Right renal pelvis (tissue), 4 donors: ENCODE measurements at places on chromosomes 7 and 10. TPM values are rescaled to one million over a fixed set of nuclear protein-coding genes. Genes with fewer than 3 reads are reported as not detected.

GRCh38 chr7:39948375-39948955, 1.6 kb upstream of the CDK13 start:
- no peak for DNase-seq

- no peak for DNase-seq
Observed at GRCh38 chr10:117514971-117515370, 27.6 kb upstream of the EMX2 start.

The TAC1 gene
- polyA plus RNA-seq = 0.86 TPM

- no peak for DNase-seq
Observed at GRCh38 chr7:18064242-18064838, 36.7 kb upstream of the PRPS1L1 start.

The SLC18A2 gene
- polyA plus RNA-seq = 1.3 TPM

DNA sequence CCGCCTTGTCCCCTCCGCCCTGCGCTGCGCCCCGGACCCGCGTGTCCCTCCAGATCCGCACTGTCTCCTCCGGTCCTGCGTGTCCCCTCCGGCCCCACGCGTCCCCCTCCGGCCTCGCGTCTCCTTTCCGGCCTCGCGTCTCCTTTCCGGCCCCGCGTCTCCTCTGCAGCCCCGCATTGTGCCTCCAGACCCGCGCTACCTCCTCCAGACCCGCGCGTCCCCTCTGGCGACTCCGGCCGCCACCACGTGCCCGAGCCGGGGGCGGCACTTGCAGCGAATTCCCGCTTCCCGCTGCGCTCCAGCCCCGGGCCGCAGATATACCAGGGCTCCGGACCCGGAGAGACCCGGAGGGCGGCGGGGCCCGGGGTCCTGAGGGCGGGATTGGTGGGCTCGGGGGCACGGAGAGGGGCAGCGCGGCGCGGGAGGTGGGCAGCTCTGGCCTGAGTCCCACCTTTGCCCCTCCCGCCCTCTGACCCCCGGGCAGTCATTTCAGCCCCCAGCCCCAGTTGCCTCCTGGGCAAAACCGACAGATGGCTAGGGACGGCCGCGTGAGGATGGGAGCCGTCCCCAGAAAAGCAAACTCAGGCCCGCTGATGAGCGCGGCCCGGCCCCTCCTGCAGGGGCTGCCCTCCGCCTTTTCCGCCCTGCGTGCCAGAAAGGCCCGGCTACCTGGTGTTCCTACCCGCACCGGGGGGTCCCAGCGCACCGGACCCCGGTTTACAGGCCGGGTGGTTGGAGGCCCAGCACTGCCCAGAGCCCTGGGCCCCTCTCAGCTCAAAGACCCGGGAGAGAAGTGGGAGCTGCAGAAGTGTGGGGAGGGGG, 56.5 kb downstream of the RBM17 start:
- no peak for DNase-seq

DNA sequence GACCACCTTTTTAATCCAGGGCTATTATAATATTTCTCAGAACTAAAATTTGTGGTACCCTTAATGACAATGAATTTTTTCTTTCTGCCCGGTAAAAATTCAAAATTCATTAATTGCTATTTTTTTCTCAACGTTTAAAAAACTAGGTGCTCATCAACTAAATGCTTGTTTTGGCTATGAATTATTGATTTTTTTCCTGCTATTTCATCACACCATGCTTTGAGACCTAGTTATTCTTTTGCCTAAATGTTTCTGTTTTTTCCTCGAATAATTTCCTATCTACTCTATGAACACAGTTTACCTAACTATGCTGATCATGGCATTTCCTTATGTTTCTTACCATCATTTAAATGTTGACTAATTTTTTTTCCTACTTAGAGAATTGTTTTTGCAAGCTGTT, 5.6 kb upstream of the CD36 start:
- DNase-seq = no peak

DNA sequence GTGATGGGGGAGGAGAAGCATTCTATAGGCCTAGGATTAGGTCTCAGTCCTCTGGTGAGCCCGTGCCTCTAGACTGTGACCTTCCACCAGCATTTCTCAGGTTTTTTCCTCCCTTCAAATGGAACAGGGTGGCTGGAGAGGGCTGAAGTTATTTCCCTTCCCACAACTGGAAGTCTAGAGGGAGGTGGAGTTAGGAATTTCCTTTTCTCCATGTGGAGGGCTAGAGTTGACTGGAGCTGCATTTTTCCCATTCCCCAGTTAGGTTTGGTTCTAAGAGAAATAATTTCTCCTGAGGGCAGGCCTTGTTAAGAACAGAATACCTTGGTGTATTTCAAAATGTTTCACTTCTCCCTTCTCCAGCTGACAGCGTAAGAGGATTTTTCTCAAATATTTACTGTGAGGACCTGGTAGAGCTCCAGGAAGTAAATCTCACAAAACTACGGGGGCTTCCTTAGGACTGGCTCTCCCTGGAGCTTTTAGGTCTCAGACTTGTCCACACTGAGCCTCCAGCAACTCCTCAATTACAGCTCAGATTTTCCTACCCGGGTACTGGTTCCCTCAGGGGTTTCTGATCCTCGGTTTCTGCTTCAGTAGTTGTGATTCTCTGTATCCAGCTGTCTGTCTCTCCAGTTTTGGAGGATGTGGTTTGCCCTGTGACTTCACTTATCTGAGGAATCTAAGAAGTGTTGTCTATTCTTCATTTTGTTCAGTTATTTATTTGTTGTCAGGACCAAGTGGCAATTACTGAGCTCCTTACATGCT, 6.0 kb upstream of the REEP3 start:
- no peak for DNase-seq

The AEBP1 gene
- 55.4 TPM for polyA plus RNA-seq

The ADAM12 gene
- 17.9 TPM for polyA plus RNA-seq

GRCh38 chr7:101165075-101165957, at the start of gene VGF:
VGF (minus strand) TSS chr7:101165569; CDS start chr7:101164843, 726 bp downstream.
- DNase-seq = peak; percentile 79

DNA sequence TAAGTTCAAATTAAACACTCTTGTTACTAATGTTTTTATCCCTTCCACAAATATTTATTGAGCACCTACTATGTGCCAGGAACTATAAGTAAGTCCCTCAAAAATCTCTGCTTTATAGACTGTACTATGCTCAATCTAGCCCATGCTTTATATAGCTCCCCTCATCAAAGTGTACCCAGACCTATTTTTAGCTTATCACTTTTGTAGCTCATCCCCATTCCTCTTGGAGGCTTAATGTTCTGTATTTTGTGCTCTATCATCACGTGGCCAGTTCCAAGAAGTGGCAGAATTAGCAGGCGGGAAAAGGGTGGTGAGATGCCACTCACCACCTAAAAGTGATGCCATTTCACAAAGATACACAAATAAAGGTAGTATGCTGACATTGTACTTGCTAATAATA, 138.1 kb upstream of the BET1 start:
- DNase-seq = no peak

The MYH16 gene
- 0.06 TPM for polyA plus RNA-seq

GRCh38 chr7:158018098-158018762, 569.4 kb downstream of the PTPRN2 start:
- no peak for DNase-seq

DNA sequence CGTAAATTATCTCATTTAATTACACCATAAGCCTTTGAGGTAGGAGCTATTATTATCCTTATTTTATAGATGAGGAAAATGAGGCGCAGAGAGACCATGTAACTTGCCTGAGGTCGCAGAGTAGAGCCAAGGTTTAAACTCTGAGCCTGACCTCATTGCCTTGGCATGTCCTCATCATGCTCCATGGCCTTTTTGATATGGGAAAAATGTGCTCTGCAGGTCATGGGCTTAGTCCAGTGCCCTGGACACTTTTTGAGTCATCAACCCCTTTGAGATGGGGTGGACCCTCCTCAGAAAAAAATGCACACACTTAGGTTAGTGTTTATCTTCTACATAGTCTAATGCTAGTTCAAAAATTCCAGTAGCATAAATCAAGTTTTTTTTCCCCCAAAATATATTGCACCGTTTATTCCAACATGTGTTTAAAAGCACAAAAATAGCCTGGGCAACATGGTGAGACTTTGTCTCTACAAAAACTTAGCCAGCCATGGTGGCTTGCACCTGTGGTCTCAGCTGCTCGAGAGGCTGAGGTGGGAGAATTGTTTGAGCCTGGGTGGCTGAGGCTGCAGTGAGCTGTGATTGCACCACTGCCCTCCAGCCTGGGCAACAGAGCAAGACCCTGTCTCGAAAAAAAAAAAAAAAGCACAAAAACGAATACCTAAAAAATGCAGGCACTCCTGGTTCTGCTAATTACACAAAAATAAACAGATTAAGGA, 28.6 kb upstream of the TMEM178B start:
- DNase-seq = no peak

The GPRIN2 gene
- polyA plus RNA-seq = 4.2 TPM

DNA sequence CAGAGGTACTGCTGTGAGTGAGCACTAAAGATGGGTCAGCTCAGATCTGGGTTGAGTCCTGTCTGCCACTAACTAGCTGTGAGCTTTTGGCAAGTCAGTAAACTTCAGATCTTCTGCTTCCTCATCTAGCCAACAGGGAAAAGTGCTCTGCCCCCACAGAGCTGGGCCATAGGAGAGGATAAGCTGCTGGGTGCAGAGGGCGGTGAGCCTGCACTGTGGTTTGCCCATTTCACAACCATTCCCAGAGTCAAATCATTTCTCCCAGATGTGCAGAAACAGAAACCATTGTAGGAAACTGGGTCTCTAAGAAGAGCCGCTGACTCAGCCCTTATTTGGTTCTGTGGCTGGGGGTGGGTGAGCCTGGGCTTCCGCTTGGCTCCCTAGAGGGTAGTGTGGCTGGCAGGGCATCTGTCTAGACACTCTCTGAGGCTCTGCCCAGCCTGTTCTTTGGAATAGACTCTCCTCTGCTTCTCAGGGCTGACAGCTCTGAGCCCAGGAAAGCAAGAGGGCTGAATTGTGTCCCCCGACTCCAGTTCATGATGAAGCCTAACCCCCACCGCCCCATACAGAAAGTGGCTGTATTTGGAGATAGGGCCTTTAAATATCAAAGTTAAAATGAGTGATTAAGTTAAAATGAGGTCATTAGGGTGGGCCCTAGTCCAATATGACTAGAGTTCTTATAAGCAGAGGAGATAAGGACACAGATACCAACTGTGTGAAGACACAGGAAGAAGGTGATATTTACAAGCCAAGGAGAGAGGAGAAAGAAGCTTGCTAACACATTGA, 29.5 kb upstream of the ARHGAP22 start:
- DNase-seq = no peak

- peak; percentile 45 for DNase-seq
Observed at GRCh38 chr7:50418086-50418515, 32.0 kb downstream of the FIGNL1 start.

The CRTAC1 gene
- 46.4 TPM for polyA plus RNA-seq

The H2BK1 gene
- polyA plus RNA-seq = not detected

The TUBAL3 gene
- 0.23 TPM for polyA plus RNA-seq

DNA sequence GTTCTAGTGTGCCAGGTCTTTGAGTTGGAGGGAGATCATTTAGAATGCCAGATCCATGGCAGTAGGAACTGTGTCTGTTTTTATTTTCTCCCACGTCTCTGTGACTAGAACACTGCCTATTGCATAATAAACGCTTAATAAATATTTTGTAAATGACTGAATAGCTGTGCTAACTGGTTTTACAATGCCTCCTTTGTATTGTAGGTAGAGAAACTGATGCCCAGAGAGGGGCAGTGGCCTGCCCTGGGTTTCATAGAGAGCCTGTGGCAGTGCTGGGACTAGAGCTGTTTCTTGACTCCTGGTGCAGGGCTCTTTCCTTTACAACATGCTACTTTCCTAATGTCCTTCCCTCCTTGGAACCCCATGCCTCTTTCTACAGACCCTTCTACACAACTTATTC, 2.5 kb downstream of the TAS2R5 start:
- DNase-seq = no peak

GRCh38 chr7:18498341-18498740, 2.8 kb downstream of the HDAC9 start:
- no peak for DNase-seq

The EEPD1 gene
- 6.7 TPM for polyA plus RNA-seq

- DNase-seq = no peak
Observed at GRCh38 chr7:123783820-123784219, 35.0 kb upstream of the WASL start.

GRCh38 chr7:37439653-37440026, 9.0 kb downstream of the ELMO1 start:
- DNase-seq = no peak

DNA sequence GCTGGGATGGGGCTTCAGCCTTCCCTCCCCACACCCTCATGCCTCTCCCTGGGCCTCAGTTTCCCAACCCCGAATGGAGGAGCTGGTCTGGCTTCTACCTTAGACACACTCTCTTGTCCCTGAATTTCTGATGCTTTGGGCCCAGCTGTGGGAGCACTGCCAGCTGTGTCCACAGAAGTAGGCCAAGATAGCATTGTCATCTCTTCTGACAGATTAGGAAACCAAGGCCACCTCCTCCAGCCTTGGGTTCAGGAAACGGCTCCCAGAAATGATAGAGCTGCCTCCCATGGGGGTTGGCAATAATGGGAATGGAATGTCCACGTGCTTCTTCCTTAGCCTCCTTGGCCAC, 1.3 kb downstream of the PPIF start:
- DNase-seq = no peak

The ZNF365 gene
- polyA plus RNA-seq = 0.26 TPM

- DNase-seq = no peak
Observed at GRCh38 chr10:33052915-33053810, 95.1 kb upstream of the ITGB1 start.

GRCh38 chr7:127322351-127322750, 69.6 kb upstream of the GRM8 start:
- DNase-seq = no peak

DNA sequence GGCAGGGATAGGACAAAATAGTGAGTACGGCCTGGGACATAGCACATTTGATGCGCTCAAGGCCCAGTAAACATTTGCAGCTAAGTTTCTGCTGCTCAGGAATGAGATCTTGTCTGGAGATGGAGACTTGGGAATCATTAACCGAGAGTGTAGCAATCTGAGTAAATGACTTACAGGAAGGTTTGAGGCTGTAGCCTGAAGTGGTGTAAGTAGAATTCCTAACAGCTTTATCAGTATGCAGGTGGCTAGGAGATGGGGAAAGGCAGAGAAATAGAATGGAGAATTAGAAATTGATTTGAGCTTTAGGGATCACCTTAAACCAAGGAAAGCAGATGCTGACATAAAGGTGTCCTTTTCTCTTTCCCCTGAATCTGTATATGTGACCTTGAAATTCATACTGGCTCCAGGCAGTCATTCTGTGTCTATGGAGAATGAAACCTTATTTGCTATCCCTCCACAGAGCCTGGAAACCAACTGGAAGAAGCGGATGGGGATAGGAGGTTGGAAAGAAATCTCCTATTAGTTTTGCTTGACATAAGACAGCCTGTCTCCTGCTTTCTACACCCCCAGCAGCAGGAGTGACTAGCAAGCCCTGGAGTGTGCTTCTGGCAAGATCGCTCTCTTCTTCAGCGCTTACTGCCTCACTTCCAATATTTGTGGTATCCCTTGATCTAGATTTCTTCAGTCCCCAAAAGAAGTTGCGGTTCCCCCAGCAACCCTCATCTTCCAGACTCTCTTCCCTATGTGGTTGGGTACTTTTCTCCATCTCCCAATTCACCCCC, 6.4 kb upstream of the PON2 start:
- DNase-seq = no peak

GRCh38 chr10:127142136-127142535, 54.3 kb downstream of the INSYN2A start:
- DNase-seq = no peak

- no peak for DNase-seq
Observed at GRCh38 chr7:158827411-158828132, 1.7 kb downstream of the ESYT2 start.
